ENCODE measurements at places on chromosomes 13 and 19.

- DNase-seq, result no peak
Measured at GRCh38 chr19:44722131-44723121, 23.5 kb downstream of the CEACAM16 start.

DNA sequence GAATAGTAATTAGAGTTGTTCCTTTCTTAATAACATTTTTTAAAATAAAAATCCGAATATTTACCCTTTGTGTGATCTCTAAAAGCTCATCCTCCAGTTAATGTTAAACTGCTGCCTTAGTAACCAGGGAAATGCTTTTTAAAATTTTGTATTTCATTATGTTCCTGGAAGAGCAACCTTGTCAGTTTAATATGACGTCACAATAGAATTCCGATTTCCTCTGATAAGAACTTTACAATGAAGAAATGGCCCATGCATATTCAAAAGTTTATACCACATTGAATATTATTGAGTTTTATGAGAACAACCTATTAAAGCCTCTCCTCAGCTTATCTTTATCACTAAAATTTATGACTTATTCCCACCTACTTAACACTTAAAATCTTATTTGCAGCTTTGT lies 1566.6 kb downstream of the EFNB2 start:
- DNase-seq, result no peak

DNA sequence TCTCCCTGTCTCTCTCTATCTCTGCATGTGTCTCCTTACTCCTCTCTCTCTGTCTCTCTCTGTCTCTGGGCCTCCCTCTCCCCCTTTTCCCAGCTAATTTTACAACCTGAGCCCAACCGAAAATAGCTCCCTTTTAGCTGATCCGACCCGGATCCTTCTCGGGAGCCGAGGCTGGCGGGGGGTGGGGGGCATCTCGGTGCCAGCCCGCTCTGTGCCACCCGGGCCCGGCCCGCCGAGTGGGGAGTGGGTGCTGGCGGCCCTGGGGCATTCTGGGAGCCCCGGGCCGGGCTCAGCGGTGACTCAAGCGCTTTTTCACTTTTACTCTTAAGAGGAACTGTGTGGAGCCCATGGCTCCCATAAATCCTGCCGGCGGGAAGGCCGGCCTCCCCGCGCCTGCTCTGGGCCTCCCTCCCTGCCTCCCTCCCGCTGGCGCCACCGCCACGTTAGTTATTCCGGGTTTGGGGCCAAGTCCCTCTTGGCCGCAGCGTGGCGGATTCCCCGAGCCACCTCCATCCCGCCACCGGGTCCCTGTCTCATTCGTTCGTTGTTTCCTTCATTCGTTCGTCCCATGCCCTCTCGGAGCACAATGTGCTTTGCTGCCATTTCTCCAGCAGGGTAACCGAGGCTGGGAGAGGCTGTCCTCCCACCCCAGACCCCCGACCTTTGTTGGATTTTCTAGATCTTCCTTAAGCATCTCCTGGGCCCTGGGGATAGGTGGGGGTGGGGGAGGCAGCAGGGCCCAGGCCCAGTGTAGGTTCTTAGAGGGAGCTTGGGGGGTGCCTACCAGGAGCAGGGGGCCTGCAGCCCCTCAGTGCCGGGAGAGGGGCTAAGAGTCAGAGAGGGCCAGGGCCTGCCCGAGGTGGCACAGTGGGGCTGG lies 3.2 kb downstream of the NFIC start:
- DNase-seq, result no peak

- DNase-seq, result no peak
Measured at GRCh38 chr13:67792151-67792676, 562.1 kb upstream of the PCDH9 start.

GRCh38 chr13:110268576-110269185 lies 38.3 kb downstream of the COL4A1 start:
- DNase-seq, result no peak

DNA sequence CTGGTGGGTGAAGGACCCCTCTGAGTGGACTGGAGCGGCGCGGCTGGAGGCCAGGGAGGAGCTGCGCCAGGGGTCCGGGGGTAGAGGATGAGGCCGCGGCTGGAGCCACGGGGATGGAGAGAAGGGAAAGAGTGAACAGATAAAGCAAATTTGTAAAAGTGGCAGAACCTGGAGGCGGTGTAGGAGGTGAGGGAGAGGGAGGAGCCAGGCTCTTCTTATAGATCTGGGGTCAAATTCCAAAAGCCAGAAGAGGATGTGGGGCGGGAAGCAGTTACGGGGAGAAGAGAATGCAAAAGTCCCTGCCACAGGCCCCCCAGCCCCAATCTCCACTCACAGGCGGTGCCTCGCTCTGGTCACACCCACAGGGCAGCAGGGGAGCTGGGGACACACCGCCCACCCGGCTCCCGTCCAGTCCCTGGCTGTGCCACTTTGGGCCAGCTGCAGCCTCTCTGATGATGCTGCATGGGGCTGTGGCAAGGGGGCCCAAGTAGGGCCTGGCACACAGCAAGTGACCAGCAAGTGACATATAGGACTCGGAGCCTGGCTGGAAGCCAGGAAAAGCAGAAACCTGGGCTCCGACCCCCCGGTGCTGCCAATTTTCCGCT lies 11.1 kb downstream of the LRRC4B start:
- no peak for DNase-seq

DNA sequence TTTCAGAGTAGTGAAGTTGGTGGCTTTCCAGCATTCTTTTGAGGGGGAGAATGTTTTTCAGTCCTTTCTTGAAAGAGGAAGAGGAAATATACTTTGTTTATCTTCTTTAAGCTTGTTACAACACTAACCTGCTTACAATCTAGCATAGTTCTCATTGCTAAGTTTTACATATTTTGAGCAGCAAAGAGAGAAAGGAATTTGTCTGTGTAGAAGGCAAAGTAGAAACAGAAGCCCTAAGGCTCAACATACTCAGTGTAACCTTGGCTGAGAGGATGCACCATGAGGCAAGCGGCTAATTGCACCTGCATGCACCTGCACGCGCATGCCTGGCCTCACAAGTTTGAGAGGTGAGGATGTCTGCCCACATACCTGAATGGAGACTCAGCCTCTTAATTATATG lies 2.2 kb downstream of the FRY start:
- DNase-seq, result no peak

- DNase-seq, result no peak
Measured at GRCh38 chr19:45117671-45118070, 24.7 kb downstream of the PPP1R37 start.

GRCh38 chr19:5703819-5704818 lies 14.0 kb downstream of the RPL36 start:
- DNase-seq, result no peak
